Hematopoietic multipotent progenitor cell treated with erythropoietin and hydrocortisone succinate and interleukin-3 and kit ligand, for 6 days (in vitro differentiated cells): ENCODE measurements at places on chromosomes 2 and 18.

- no peak for DNase-seq
Measured at GRCh38 chr18:75438891-75439290, 11.4 kb upstream of the SMIM21 start.

DNA sequence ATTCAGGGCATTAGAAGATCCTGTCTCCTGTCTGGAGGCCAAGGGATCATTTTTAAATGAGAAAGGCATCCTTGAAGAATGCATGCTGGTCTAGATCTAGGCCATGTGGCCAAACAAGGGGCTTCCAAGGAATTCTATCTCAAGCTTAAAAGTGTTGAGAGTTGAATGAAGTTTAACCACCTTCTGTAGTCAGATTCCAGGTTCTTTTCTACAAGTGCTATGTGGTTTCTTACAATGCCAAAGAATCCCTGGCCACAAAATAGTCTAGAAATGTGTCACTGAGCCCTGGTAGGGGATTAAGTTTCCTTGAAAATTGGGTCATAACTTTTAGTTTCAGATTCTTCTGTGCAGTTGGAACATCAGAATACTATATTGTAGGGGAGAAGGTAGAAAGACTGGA, 640.7 kb upstream of the ACVR2A start:
- no peak for DNase-seq

DNA sequence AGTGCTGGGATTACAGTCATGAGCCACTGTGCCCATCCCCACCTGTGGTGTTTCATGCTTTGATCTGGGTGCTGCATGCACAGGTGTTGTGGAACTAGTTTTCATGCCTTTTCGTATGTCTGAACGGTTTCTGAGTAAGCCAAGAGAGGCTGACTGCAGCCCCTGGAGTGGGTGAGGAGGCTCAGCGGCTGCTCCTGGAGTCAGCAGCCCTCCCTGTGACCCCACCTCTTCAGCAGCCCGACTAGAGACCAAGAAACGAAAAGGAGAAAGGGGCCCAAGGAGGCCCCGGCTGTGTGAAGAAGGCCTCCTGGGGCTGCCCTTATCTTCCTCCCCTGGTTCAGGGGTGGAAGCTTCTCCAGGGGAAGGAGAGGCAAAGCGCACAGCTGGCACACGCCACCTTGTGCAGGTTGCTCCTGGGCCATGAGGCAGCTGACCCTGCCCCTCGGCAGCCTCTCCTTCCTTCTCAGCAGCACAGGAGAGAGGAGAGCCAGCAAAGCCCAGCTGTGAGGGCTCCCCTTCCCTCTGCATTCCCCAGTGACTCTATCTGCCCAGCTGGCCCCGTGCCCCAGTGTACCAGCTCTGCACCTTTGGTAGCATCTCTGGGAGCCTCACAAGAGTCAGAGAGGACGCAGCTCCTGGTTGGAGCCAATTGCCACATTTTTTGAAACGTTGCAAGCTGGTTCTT, 182.5 kb upstream of the HS6ST1 start:
- DNase-seq = no peak

GRCh38 chr2:27427863-27428212, 593 bp upstream of the NRBP1 start:
- no peak for DNase-seq

- no peak for DNase-seq
Measured at GRCh38 chr2:213863541-213863940, 547.3 kb upstream of the VWC2L start.

- no peak for DNase-seq
Measured at GRCh38 chr2:128595763-128596395, 277.2 kb upstream of the HS6ST1 start.

DNA sequence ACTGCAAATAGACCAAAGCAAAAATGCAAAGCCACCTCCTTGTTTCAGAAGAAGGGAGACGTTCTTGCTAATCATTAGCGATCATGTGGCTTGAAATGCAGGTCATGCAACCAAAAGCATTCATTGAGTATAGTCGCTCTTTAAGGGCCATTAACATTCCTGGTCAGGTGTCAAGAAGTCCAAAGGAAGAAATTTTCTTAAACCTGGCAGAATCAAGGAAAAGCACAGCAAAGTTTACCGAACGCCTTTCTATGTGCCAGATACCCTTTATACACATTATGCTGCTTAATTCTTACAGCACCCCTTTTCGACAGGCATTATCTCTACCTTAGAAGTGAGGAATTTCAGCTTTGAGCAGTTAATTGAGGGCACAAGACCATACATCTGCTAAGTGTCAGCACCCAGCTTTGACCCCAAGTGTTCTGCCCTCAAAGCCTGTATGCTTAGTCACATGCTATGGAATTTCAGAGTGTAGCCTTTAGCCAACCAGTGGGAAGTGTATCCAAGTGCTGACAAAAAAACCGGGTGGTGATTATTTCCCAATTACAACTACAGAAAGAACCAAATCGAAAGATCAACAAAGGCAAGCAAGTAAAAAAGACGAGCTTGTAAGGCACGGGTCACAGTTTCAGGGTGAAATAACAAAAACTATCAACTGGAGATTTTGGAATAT, 70.8 kb downstream of the EPHA4 start:
- DNase-seq = no peak

DNA sequence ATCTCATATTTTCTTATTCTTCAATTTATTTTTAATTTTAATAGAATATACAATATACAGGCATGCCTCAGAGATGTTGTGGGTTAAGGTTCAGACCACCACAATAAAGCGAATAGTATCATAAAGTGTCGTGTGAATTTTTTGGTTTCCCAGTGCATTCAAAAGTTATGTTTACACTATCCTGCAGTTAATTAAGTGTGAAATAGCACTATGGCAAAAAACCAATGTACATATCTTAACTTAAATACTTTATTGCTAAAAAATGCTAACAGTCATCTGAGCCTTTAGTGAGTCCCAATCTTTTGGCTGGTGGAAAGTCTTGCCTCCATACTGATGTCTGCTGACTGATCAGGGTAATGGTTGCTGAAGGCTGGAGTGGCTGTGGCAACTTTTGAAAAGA, 637.6 kb downstream of the TDRD15 start:
- DNase-seq = no peak

DNA sequence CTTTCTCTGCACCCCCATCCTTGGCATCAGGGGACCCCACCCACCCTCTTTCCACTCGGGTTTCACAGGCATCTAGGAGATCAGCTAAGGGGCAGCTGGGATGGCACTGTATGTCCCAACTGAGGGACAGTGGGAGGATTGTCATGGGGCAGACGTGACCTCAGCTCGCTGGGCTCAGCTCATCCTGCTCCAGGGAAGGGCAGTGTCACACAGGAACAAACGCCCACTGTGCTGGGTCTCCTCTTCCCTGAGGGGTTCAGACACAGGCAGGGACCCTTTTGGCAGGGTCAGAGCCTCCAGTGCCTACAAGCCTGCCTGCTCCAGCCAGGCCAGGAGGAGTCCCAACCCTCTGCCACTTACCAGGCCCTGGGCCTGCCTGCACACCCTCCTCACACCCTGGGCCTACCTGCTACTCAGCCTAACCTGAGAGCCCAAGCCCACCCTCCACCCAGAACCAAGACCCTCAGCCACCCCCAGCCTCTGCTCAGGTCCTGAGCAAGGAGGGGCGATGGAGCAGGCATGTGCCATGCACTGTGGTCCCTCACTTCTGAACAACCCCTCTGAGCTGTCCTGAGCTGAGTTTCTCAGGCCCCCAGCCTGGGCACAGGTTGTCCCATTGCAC, 68.2 kb downstream of the HS1BP3 start:
- DNase-seq = no peak

GRCh38 chr2:71832844-71833243, 314.8 kb downstream of the CYP26B1 start:
- no peak for DNase-seq

GRCh38 chr2:47656715-47657600, 126.0 kb upstream of the MSH6 start:
- DNase-seq = no peak

DNA sequence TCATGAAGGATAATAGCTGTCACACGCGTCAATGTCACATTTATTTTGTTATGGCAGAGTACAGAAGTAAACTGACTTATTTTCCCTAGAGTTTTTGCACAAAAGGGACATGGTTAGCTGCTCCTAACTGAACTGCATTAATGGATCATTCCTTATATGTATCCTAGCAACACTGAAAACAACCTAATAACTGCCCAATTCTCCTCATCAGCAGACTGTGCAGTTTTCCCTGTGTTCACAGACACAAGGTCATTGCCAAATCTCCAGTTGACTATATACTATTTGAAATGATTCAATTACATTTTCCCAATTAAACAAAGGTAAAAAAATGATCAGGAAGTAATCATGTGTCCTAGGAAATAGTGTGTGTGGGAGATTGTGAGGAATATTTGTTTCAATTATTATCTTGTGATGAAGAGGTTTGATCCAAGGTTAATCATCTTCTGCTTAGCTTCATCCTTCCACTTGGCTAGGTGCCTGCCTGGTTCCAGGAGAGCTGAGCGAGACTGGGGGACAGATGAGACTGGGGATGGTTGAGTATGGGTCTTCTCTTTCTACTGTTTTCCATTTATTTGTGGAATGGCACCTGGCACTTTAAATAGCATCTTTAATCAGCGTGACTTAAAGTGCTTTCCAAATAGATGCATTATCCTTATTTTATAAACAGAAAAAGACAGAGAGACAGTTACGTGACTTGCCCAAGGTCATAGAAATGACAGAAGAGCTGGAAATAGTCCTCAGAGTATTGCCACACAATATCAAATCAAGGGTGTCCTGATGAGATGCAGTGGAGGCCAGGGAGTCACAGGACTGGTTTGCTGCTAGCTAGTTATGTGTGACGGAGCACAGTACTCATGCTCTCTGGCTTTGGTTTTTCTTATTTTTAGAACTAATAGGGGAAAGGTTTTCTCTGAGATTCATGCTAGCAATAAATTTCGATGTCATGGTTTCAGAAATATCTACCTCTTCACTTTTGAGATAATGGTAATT, 335.6 kb downstream of the PIK3C3 start:
- DNase-seq = no peak

- no peak for DNase-seq
Measured at GRCh38 chr18:8643326-8643878, 34.2 kb downstream of the RAB12 start.

DNA sequence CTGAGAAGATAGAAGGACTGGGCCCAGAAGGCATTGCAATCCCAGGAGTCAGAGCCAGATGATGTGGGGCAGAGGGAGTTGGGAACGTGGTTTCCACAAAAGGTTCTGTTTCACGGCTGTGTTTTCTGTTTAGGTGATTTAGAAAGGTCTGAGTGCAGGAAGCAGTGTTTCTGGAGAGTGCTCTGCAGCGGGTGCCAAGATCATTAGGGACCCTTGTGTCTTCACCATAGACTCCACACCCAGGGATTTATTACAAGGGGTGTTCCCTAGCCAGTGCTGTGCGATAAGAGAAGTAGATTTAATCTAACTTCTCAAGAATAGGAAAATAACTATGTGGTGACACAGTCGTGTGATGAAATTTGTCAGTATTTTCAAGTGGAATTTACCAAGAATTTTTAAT, 221.1 kb upstream of the TPO start:
- no peak for DNase-seq

DNA sequence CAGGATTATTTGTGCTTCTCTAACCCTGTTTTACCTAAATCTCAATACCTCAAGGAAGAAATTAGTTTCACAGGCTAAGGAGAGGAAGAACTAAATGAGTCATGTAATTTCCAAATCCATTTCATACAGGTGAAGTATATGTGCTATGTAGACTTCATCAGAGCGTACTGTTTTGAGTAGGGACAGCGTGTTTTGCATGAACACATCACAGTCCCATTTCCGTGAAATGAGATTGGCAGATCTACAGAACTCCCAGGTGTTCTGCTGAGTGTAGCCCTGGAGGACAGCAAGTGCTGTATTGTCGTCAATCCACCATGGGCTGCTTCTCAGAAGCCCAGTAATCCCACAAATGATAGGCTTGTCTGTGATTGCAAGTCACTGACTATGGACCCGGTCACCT, 97.7 kb downstream of the XRCC5 start:
- DNase-seq = no peak

DNA sequence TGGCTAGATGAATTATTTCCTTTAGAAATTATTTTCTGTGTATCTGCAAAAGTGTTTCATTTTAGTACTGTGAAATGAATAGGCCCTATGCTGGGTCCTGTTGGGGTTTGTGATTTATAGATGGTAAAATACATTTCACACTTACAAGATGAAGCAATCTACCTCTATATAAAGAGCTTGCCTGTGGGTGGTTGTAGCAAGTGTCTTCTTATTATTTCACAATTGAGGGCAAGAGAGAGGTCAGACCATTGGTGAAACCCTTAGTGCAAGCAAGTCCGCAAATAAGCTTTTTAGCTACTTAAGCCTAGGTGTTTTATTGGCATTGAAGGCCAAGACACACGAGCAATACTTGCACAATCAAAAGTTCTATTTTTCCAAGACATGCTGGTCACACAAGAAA, 153.1 kb downstream of the FMNL2 start:
- no peak for DNase-seq

GRCh38 chr18:46096651-46097300, 1.3 kb downstream of the ATP5F1A start:
- peak; percentile 49 for DNase-seq

DNA sequence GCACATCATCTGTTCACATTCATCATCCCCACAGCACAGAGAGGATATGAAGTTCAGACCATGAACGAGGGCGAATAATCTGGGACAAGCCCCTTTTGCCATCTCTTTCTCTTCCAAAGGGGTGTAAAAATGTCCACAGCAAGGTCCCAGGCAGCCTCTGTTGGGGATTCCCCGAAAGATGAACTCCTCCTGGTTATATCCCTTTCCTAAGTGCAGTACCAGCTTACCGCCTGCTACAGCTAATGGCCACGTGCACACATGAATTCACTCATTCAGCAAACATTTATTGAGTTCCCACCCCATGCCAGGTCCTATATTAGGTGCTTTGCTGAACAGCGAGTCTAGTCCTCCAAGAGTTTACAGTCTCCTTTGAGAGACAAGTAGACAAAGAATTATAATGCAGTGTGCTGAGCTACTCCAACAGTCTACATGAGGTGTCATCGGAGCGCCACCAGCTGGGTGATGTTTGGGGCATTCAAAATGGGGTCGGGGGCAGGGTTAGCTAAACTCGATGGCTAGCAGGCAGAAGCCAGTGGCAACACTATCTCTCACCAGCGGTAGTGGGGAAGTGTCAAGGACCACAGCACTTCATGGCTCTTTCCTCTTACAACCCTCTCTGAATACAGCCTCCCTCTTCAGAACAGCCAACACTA, 228.9 kb downstream of the TMEM163 start:
- DNase-seq = no peak

DNA sequence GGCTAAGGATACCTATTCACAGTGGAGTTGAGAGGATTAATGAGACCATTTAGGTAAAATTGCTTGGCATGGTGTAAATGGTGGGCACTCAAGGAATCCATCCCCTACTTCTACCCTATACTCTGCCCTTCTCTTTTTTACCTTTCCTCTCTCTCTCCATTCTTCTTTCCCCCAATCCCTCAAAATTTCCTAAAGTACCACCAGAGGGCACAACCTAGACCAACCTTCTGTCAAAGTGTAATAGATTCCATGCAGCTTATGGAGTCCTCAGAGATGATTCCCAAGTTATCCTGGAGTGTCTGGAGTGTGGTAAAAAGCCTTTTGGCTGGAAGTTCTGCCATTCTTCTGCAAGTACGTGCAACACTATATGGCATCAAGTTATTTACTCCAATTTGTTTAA, 33.0 kb upstream of the CCDC195 start:
- no peak for DNase-seq
